ENCODE measurements at places on chromosomes 4 and X. TPM values are rescaled to one million over a fixed set of nuclear protein-coding genes. Genes with fewer than 3 reads are reported as not detected.

The NDP gene
- total RNA-seq = 0.30 TPM

The NUP62CL gene
- total RNA-seq = 1.4 TPM

The XAGE2 gene
- total RNA-seq = 6.7 TPM

The ITIH6 gene
- total RNA-seq = not detected

DNA sequence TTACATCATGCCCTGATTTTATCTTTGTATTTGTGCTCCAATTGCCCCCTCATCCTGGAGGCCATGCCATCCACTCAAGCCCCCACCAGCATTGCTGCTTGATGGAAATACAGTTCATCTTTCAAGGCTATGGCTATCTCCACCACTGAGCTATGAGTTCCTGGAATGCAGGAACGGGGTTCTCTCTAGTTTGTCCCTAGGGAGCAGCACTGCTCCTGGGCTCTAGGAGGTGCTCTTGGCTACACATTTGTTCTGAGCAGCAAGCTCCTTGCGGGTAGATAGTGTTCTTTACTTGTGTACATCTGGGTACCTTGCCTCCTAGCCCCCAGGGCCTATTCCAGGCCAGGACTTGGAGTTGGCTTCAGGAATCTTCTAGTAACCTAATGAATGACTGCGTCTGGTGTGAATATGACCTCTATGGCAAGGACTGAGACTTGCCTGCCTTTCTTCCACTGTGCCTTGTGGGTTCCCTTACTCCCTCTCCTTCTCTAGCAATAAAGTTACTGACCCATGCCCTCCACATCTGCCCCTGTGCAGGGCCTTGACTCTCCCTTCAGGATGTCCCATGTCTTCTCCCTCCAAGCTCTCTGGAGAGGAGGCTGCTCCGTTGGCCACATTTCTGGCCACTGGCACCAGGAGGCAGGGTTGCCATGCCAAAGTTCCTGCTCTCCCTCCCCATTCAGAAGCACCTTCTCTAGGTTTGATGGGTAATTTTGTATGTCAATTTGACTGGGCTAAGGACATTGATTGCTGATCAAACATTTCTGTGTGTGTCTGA lies 7.6 kb downstream of the CITED1 start:
- H3K36me3 ChIP-seq = no peaks in the 10 kb centered on the region
- H3K4me3 ChIP-seq = no peak overlapping the region
- H3K27ac ChIP-seq = no peak overlapping the region
- no peak for DNase-seq
- H3K4me1 ChIP-seq = no peaks in the 10 kb centered on the region
- H3K27me3 ChIP-seq = no peaks in the 10 kb centered on the region

DNA sequence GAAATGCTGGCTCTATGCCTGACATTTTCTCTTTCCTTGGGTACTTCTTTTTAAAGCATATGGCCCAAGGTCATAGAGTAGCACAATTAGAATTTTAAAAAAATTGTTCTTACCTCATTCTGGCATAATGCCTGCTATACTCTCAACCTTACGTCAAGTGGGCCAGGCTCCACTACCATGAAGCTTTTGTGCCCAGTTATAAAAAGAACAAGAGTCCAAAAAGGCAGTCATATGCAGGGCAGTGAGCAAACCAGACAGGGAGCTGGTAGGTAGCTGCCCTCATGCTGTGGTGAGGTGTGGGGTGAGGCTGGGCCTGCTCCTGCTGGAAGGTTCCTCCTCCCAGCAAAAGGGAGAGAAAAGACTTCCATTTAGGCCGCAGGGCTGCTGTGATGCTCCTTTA lies 64.4 kb upstream of the UCP1 start:
- H3K4me1 ChIP-seq = no peaks in the 10 kb centered on the region
- H3K36me3 ChIP-seq = peaks cover 64% of the 10 kb centered on the region
- no peaks in the 10 kb centered on the region for H3K27me3 ChIP-seq
- no peak overlapping the region for H3K4me3 ChIP-seq
- no peak overlapping the region for H3K27ac ChIP-seq

DNA sequence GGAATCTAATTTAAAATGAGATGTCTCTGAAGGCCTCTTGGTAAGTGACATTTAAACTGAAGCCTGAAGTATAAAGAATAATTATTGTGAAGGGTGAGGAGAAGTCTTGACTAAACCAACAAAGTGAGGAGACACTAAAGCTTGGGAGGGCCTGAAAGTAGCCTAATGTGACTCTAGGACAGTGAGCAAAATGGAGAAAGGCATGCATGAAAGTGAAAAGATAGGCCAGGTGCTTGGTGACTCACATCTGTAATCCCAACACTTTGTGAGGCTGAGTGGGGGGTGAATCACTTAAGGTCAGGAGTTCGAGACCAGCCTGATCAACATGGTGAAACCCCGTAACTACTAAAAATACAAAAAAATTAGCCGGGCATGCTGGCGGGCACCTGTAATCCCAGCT lies 46.9 kb upstream of the SMARCAD1 start:
- no peak overlapping the region for H3K27ac ChIP-seq
- H3K27me3 ChIP-seq = no peaks in the 10 kb centered on the region
- H3K36me3 ChIP-seq = no peaks in the 10 kb centered on the region
- no peak overlapping the region for H3K4me3 ChIP-seq
- H3K4me1 ChIP-seq = no peaks in the 10 kb centered on the region

DNA sequence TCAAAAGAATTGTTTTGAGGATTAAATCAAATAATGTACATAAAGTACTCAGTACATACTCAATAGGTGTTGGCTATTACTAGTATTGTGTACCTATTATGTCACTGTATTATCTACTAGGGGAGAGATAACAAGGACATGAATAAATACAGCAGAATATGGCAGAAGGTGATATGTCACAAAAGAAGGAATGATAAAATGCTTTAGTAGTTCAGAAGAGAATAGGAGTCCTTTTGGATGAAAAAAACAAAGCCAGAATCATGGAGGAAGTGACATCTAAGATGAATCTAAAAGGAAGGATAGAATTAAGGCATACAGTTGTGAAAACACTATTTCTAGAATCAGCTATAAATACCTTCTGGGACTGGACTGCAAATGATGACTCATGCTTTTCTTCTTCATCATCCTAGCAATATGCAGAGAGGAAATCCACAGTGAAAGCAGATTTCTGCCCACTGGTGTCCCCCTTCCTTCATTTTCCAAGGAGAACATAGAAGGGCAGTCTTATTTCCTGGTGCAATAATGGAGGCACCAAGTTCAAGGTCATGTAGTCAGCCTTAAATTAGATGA lies 98.7 kb downstream of the GLUD2 start:
- H3K36me3 ChIP-seq = no peaks in the 10 kb centered on the region
- no peaks in the 10 kb centered on the region for H3K4me1 ChIP-seq
- H3K4me3 ChIP-seq = no peak overlapping the region
- no peak for DNase-seq
- no peaks in the 10 kb centered on the region for H3K27me3 ChIP-seq
- H3K27ac ChIP-seq = no peak overlapping the region

GRCh38 chrX:46547857-46548256 lies 2.6 kb upstream of the ZNF674 start:
- no peak overlapping the region for H3K4me3 ChIP-seq
- no peaks in the 10 kb centered on the region for H3K36me3 ChIP-seq

DNA sequence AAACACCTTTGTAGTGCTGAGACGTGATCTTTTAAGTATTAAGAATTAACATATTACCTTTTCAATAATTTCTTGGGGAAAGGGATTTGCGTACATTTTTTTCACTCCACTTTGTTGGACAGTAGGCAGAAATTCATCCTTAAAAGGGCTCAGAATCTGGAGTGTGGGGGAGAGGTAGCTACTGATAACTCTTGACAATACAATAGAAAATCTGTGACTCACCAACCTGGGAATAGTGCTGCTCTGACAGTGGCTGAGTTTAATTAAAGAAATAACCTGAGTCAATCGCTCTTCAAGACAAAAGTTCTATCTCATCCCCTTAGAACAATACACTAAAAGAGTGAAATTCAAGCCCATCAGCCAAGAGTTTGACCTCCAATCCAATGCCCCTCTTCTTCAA lies 60.2 kb downstream of the SLC9A7 start:
- no peaks in the 10 kb centered on the region for H3K36me3 ChIP-seq
- no peak overlapping the region for H3K27ac ChIP-seq
- no peak overlapping the region for H3K4me3 ChIP-seq
- no peak for DNase-seq
- H3K4me1 ChIP-seq = no peaks in the 10 kb centered on the region

- H3K27ac ChIP-seq = no peak overlapping the region
- DNase-seq = no peak
- H3K4me3 ChIP-seq = no peak overlapping the region
- H3K36me3 ChIP-seq = no peaks in the 10 kb centered on the region
- no peaks in the 10 kb centered on the region for H3K27me3 ChIP-seq
Measured at GRCh38 chr4:91621446-91621845, 682.3 kb upstream of the GRID2 start.

DNA sequence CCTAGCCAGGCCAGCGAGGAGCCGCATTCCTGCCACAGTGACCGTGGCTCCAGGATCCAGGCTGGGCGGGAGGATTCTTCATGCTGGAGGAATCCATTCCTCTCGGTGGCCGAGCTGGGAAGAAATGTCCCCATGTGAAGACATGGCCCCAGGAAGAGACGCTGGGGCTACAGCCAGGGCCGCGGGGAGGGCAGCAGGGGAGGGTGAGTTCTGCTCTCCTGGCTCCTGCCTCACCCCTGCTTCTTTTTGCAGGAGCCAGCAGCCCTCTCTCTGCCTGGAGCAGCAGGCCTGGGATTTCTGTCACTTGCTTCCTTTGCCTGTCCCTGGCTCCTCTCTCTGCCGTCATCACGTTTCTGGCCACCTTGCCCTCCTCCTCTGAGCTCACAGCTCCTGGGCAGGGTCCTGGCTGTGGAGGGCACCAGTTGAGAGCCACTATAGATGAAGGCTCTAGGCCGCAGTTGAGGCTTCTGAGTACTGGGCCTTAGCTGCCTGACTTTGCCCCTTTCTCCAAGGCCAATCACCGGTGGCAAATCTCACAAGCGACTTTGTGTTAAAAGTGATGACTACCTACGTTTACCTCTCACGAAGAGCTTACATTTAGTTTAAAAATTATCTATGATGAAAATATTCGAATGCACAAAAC lies 48.3 kb downstream of the ENPP6 start:
- H3K27ac ChIP-seq = no peak overlapping the region
- H3K4me3 ChIP-seq = no peak overlapping the region
- H3K4me1 ChIP-seq = peaks cover 9% of the 10 kb centered on the region
- no peaks in the 10 kb centered on the region for H3K27me3 ChIP-seq
- H3K36me3 ChIP-seq = no peaks in the 10 kb centered on the region

DNA sequence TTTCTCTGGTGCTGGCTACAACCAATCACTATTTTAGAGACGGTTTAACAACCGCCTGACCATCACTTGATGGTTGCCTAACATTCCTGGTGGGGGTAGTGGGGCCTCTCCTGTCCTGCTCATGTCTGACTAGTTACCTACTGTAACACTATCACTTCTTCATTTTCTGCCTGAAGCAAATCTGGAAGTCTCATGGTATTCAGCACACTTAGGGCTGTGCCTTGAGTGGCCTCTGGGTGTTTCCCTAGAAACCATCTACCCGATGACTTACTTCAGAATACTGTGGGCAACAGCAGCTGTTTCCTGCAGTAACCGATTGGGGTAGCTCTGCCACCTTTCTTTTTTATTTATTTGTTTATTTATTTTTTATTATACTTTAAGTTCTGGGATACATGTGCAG lies 880.1 kb upstream of the INTU start:
- no peak overlapping the region for H3K4me3 ChIP-seq
- H3K27me3 ChIP-seq = no peaks in the 10 kb centered on the region
- no peak for DNase-seq
- H3K36me3 ChIP-seq = no peaks in the 10 kb centered on the region

DNA sequence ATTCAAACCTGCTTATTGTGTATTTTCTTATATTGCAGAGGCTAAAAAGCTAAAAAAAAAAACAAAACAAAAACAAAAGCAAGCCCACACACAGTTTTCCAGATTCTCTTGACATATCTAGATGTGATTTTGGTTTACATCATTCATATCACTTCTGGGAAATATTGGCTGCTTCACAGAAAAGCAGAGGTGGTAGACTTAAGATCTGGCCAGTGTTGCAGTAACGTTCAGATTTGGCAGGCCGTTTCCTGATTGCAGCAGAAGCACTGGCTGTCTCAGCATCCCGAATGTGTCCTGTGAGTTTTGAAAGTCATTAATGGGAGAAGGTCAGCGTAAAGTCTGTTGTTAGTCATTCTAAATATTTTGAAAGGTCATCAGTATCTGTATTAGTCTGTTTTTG lies 2062.0 kb downstream of the ARAP2 start:
- H3K27ac ChIP-seq = no peak overlapping the region
- no peaks in the 10 kb centered on the region for H3K36me3 ChIP-seq
- H3K4me3 ChIP-seq = no peak overlapping the region
- H3K27me3 ChIP-seq = no peaks in the 10 kb centered on the region
- no peaks in the 10 kb centered on the region for H3K4me1 ChIP-seq

GRCh38 chr4:2186133-2186864 lies 55.6 kb downstream of the HAUS3 start:
- H3K27me3 ChIP-seq = no peaks in the 10 kb centered on the region
- no peak overlapping the region for H3K27ac ChIP-seq
- H3K4me1 ChIP-seq = no peaks in the 10 kb centered on the region
- no peak for DNase-seq
- H3K4me3 ChIP-seq = no peak overlapping the region

GRCh38 chr4:112448306-112449132 lies 67.5 kb downstream of the NEUROG2 start:
- no peaks in the 10 kb centered on the region for H3K4me1 ChIP-seq
- H3K27ac ChIP-seq = no peak overlapping the region
- no peak for DNase-seq
- no peak overlapping the region for H3K4me3 ChIP-seq

DNA sequence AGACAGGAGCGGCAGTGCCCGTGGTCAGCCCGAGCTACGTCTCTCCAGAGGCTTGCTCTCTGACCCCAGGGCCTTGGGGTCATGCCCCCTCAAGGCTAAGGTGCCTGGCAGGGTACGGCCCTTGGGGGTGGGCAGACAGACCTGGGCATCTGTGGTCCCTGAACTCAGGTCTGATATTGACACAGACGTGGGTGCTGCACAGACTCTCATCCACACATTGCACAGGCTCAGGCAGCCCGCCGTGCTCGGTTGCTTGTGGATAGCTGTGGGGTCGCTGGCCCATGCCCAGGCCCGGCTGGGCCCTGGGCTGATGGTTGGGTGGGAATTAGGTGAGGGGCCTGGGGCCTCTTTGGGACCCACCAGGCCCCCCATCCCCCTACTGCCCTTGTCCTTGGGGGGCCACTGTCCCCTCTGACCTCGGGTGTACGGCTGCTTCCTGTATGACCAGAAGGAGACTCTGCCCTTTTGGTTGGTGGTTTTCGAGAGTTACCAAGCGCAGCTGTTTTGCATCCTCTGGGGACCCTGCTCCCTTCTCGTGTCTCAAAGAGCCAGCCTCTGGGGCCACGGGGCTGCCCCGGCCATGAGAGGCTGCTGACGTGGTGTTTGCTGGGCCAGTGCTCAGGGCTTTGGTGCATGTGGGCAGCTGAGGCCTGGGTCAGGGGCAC lies 10.1 kb downstream of the FGFRL1 start:
- H3K4me1 ChIP-seq = no peaks in the 10 kb centered on the region
- H3K36me3 ChIP-seq = peaks cover 14% of the 10 kb centered on the region
- H3K4me3 ChIP-seq = no peak overlapping the region
- DNase-seq = no peak

DNA sequence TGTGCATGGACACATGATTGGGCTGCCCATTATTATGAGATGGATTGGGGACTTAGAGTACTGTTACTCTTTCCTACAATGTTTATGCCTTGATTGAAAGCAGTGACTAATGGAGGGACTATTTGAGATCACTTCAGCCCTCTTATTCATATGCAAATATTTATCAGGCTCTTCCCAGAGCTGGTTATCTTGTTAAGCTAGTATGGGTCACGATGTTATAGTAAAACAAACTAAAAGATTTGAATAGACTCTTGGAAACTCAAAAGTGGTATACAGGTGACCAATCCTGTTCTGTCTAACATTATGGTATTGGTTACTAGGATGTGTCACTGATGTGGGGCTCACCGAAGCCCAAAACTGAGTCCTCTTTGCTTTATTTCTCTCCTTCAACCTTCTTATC lies 306.2 kb upstream of the CASK start:
- no peak overlapping the region for H3K27ac ChIP-seq
- H3K27me3 ChIP-seq = no peaks in the 10 kb centered on the region
- no peak for DNase-seq
- no peaks in the 10 kb centered on the region for H3K36me3 ChIP-seq
- H3K4me3 ChIP-seq = no peak overlapping the region

Measured in lower lobe of right lung (tissue), 2 donors.